Naive thymus-derived CD8-positive, alpha-beta T cell (primary cell): ENCODE measurements at places on chromosomes 4 and X. TPM values are rescaled to one million over a fixed set of nuclear protein-coding genes. Genes with fewer than 3 reads are reported as not detected.

DNA sequence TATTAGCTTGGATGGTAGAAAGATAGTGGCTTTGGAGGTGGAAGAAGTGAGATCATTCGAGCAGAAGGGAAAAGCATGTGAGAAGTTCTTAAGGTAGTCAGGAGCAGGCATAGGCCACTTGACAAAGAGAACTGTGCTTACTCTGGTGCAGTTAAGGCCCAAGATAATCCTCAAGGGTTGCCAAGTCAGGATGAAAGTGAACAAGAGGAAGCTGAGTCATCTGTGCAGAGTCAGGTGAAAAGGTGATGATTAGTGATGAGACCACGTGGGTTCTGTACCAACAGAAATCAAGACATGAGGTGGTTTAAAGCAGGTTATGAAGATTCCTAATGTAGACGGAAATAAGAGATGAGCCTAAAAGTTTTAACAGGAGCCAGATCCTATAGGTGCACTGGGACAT, 369.8 kb downstream of the DTHD1 start:
- DNase-seq = no peak
- H3K4me1 ChIP-seq = no peaks in the 10 kb centered on the region
- peaks cover 1% of the 10 kb centered on the region for H3K27me3 ChIP-seq
- H3K27ac ChIP-seq = no peak overlapping the region

- H3K27ac ChIP-seq = no peak overlapping the region
- DNase-seq = peak; percentile 30
- H3K4me3 ChIP-seq = no peak overlapping the region
Observed at GRCh38 chr4:157978680-157979361, 194.0 kb downstream of the GASK1B start.

GRCh38 chr4:136371231-136371630, 1161.1 kb downstream of the PCDH18 start:
- H3K4me1 ChIP-seq = no peaks in the 10 kb centered on the region
- H3K4me3 ChIP-seq = no peak overlapping the region
- H3K27me3 ChIP-seq = no peaks in the 10 kb centered on the region
- DNase-seq = no peak
- H3K27ac ChIP-seq = no peak overlapping the region

- H3K4me1 ChIP-seq = no peaks in the 10 kb centered on the region
- no peak overlapping the region for H3K4me3 ChIP-seq
- H3K36me3 ChIP-seq = peaks cover 80% of the 10 kb centered on the region
- H3K27me3 ChIP-seq = no peaks in the 10 kb centered on the region
- no peak for DNase-seq
Observed at GRCh38 chr4:48570646-48571220, 80.7 kb downstream of the ZAR1 start.

- no peak overlapping the region for H3K4me3 ChIP-seq
- H3K36me3 ChIP-seq = peaks cover 10% of the 10 kb centered on the region
- no peak overlapping the region for H3K27ac ChIP-seq
- H3K27me3 ChIP-seq = no peaks in the 10 kb centered on the region
Observed at GRCh38 chr4:92253550-92253949, 50.2 kb upstream of the GRID2 start.

DNA sequence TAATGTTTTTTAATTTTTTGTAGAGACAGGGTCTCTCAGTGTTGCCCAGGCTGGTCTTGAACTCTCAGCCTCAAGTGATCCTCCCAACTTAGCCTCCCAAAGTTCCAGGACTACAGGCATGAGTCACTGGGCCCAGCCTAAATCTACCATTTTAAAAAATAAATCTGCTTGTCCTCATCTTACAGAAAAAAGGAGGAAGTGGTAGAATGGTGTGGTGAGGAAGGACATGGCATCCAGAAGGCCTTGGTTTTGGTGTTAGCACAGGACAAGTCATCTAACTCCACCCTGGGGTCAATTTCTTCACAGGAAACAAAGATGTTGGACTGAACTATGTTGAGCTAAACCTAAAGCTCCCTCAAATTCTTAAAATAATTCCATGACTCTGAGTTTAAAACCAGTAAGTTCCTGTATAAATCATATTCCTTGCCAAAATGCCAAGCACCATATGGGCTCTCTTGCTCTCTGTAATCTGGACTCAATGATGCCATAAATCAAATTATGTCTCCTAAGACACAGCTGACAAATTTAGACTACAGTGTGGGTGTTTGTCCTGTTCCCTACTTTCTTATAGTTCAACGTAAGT, 253.9 kb upstream of the NOCT start:
- no peaks in the 10 kb centered on the region for H3K36me3 ChIP-seq
- peaks cover 11% of the 10 kb centered on the region for H3K27me3 ChIP-seq
- no peak overlapping the region for H3K27ac ChIP-seq
- H3K4me1 ChIP-seq = no peaks in the 10 kb centered on the region
- no peak overlapping the region for H3K4me3 ChIP-seq
- DNase-seq = no peak

DNA sequence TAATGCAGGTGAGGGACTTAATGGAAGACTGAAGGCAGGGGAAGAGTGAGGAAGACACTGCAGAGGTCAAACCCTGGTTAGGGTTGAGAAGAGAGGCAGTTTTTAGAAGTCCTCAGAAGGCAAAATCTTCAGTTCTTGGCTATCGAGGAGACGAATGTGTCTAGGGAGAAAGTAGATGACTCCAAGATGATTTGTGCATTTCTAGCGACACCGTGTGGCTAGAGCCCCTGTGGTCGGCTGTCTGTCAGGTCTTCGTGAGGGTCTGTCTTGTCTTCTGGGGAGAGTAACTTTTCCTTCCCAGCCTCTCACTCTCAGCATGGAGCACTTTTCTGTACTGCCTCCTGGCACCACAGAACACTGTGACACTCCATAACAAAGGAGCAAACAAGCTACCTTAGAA, 458.1 kb downstream of the STIM2 start:
- H3K4me3 ChIP-seq = no peak overlapping the region
- H3K27ac ChIP-seq = no peak overlapping the region
- no peaks in the 10 kb centered on the region for H3K4me1 ChIP-seq

- no peak for DNase-seq
- no peak overlapping the region for H3K4me3 ChIP-seq
- H3K36me3 ChIP-seq = no peaks in the 10 kb centered on the region
- no peaks in the 10 kb centered on the region for H3K27me3 ChIP-seq
- H3K4me1 ChIP-seq = no peaks in the 10 kb centered on the region
Observed at GRCh38 chr4:170875868-170876267, 786.1 kb upstream of the AADAT start.

DNA sequence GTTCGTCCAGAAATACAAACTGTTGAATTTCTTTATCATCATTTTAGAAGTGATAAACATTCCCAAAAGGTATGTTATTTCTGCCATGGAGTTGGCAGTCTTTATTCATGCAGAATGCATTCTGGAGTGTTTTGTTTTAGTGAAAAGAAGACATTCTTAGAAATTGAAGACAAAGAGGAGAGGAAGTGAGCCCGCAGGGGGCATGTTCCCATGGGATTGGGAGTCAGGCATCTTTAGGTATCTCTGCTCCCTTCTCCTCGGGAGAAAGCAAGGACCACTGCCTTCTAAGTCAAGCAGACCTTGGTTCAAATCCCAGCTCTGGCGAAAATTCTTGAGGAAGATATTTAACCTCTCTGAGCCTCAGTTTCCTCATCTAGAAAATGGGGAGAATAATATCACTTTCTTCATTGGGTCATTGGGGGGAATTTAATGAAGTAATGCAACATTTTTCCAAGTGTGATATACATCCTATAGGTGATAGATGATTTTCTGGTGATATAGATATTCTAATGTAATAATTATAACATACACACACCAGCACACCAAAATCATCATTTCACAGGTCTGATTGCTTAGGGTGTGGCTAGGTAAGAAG, 26.5 kb upstream of the CHRNA9 start:
- peaks cover 3% of the 10 kb centered on the region for H3K36me3 ChIP-seq
- H3K27me3 ChIP-seq = no peaks in the 10 kb centered on the region
- peak overlapping the region; percentile 83 for H3K4me3 ChIP-seq
- H3K4me1 ChIP-seq = peaks cover 87% of the 10 kb centered on the region
- H3K27ac ChIP-seq = peak overlapping the region; percentile 98

DNA sequence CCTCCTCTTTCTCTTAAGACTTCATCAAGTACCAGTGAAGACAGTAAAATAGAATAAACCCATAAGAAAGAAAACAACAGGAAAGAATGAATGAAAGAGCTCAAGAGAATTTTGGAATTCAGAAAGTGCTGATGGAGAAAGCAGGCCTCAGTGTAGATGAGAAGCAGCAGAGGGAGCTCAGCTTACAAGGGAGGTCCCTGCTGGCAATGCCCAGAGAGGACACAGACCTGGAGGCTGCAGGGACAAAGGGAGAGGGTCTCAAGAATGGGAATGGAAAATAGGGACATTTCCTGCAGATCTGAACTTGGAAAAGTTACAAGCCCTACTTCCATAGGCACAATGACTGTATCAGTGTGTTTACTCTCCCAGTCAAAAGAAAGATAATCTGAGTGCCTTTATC, 64.5 kb upstream of the MAGEA10 start:
- peaks cover 2% of the 10 kb centered on the region for H3K27me3 ChIP-seq
- H3K27ac ChIP-seq = no peak overlapping the region
- H3K36me3 ChIP-seq = no peaks in the 10 kb centered on the region
- DNase-seq = no peak
- H3K4me3 ChIP-seq = no peak overlapping the region

DNA sequence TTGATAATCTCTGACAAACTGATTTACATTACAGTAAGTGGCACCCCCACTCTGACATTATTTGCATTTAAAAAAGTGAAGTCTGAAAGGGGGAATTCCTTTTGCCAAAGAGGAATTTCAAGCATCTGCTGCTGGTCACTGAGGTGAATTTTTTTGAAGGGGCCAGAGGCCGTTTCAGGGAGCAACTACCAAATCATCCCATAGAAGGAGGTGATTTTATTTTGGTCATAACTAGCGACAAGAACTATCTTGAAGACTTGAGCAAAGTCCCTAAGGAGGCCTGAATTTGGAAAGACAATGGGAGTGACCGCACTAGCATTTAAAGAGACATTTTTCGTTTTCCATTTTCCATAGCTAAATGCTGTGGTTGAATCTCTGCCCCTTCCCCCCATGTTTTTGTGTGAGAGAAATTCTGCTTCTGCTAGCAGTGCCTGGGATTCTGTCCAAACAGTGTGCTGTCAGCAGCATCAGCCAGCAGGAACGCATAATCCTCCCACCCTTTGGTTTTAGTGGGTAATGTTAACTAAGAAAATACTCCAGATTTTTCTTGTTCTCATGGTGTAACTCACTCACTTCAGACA, 110.1 kb upstream of the MED14 start:
- no peaks in the 10 kb centered on the region for H3K4me1 ChIP-seq
- no peaks in the 10 kb centered on the region for H3K36me3 ChIP-seq
- H3K27me3 ChIP-seq = peaks cover 2% of the 10 kb centered on the region

DNA sequence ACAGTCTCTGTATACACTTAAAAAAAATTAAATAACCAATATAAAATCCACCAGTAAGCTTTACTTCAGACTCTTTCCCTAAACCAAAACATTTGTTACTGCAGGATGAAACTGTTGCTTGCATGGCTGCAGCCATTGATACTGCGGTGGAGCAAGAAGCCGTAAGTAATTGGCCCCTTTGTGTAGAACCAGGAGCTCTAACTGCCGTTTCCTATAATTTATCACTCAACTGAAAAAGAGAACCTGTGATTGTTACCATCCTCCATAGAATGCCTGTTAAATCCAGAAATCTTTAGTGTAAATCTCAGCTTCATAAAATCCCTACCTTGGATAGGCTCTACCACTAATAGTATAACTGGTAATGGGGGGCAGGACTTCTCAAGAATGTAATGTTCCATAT, 62.6 kb downstream of the KIF4A start:
- H3K27ac ChIP-seq = no peak overlapping the region
- H3K27me3 ChIP-seq = no peaks in the 10 kb centered on the region
- H3K36me3 ChIP-seq = no peaks in the 10 kb centered on the region

DNA sequence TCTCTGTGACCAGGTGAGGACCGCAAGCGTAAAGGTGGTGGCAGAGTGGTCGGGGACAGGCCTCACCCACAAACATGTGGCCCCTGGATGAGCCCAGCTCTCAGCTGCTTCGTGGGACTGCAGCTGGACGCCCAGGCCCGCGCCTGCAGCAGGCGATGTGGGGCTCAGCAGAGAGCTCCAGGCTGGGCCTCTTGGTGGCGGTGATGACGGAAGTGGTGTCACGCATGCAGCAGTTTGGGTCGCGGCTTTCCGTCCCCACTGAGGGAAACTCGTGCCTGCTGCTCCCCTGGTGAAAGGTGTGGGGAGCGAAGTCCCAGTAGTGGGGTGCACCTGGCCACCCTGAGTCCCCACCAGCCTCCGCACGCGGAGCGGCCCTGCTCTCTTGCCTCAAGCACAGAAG, 26.9 kb downstream of the PCGF3 start:
- no peak overlapping the region for H3K4me3 ChIP-seq
- H3K27me3 ChIP-seq = no peaks in the 10 kb centered on the region
- no peak for DNase-seq

Gene PASD1
- total RNA-seq = not detected
